ENCODE measurements at places on chromosomes 4 and X.

- DNase-seq, result no peak
Measured at GRCh38 chrX:2677764-2678163, 13.3 kb upstream of the CD99 start.

DNA sequence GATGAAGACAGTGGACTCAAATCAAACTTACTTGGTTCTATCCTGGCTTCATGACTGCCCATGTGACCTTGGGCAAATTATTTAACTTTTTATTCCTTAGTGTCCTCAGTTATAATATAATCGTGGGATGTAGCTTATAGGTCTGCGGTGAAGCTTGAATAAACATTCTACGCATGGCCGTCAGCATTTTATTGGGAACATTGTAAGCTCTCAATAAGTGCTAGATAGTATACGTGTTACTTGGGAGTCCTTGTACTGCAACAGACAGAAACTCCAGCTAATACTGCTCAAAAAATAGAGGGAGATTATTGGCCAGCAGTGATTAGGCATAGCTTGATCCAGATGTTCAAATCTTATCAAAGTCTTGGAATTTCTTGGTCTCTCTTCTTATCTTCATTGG, 104.8 kb downstream of the SYTL5 start:
- DNase-seq, result no peak

DNA sequence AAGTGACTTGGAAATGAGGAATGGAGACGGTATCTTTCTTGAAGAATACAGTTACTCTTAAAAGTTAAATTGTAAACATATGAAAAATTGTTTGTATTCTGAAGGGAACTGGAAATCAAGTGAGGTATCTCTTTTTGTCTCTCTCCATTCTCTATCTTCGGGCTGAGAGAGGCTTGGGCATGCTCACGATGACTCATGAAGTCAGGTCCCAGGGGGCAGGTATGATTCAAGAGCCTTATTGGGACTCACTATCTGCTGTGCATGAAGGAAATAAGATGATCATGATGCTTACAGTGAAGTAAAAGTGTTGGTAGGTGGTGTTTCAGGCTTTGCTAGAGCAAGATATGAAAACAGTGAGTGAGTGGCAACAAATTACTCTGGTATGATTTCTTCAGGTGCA, 200.4 kb upstream of the PITX2 start:
- DNase-seq, result no peak

GRCh38 chr4:94135701-94136100, 72.0 kb upstream of the SMARCAD1 start:
- DNase-seq, result no peak

GRCh38 chrX:20973038-20973437, 401.2 kb upstream of the CNKSR2 start:
- no peak for DNase-seq

- DNase-seq, result no peak
Measured at GRCh38 chr4:2071912-2072867, 13.1 kb downstream of the NAT8L start.

GRCh38 chr4:60989141-60989540, 211.0 kb upstream of the ADGRL3 start:
- no peak for DNase-seq

- no peak for DNase-seq
Measured at GRCh38 chr4:159240046-159240445, 137.2 kb downstream of the RAPGEF2 start.

- no peak for DNase-seq
Measured at GRCh38 chr4:168917138-168917779, 92.8 kb downstream of the CBR4 start.

DNA sequence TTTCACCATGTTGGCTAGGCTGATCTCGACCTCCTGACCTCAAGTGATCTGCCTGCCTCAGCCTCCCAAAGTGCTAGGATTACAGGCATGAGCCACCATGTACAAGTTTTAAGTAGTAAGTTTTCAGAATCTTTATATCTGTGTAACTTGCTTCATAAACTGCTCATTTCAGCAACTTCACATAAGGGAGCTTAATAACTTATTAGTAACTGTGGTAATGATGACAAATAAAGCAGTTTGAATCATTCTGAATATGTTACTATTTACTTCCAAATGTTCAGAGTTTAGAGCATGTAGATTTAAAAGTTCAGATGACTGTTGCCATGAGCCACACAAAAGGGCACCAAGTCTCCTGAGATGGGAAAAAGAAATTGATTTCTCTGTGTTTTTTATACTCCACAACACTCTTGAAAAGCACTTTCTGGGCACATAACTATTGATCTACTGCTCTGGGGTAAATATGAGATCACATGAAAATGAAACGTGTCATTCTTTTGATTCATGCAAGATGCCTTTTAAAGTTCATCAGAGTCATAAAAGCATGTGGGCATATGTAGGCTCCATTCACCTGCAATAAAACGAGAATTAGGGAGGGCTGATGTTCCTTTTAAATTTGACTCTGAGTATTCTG, 14.1 kb upstream of the CA5B start:
- DNase-seq, result no peak

DNA sequence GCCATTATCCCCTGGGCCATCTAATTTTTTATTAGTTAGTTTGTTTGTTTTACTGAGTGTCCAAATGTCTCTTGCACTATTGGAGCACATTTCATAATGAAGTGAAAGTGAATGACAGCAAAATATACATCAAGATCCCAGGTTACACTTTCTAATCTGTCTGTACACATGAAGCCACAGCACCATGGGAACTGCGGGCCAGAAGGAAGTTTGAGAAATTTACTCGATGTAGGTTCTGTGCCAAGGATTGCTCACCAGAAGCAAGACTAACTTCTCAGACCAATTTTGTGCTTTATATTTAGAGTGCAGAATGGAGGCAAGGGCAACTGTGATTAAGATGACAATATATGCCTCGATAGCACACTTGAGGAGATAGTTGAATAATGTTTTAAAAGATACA, 258.0 kb downstream of the COL25A1 start:
- no peak for DNase-seq

- no peak for DNase-seq
Measured at GRCh38 chrX:20595928-20596575, 329.3 kb upstream of the RPS6KA3 start.

DNA sequence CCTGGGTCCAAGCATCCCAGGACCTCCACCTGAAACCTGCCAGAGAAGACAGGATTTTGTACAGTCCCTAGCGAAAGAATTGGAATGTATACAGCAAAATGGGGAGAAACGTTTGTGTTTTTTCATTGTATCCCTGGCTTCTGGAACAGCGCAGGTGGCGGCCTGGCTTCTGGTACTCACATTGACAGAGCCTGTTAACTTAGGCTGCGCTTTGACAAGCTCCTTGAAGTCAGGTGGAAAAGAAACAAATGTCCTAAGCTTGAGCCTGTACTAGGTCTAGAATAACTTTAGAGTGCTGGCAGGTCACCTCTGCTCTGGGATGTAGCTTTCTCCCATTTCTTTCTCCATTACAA, 343.7 kb upstream of the KLF3 start:
- no peak for DNase-seq

- no peak for DNase-seq
Measured at GRCh38 chr4:15515106-15515505, 45.4 kb downstream of the CC2D2A start.

- no peak for DNase-seq
Measured at GRCh38 chr4:5366421-5366820, 315.1 kb downstream of the STK32B start.

GRCh38 chr4:55122235-55122634, 3.2 kb downstream of the KDR start:
- DNase-seq, result no peak

DNA sequence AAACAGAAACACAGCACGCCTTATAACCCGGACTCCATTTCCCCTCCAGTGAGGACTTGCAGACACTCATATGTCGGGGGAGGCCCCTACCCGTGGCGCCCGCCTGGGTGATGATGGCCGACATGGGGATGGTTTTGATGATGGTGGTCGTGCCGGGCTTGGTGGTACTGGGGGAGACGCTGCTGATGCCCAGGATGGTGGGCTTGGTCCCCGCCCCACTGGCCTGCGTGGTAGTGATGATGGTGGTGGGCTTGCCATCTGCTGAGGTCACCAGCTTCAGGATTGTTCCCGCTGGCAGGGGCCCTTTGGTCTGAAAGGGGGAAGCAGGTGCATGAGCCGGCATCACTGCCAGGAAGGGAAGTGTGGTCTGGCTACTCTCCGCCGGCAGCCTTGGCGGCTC, 12.8 kb upstream of the RENBP start:
- no peak for DNase-seq

GRCh38 chr4:2408401-2408958, 10.0 kb downstream of the ZFYVE28 start:
- no peak for DNase-seq

GRCh38 chr4:154973244-154974035, 192.4 kb downstream of the RBM46 start:
- DNase-seq, result no peak

GRCh38 chrX:599837-600715, 30.5 kb upstream of the SHOX start:
- no peak for DNase-seq

DNA sequence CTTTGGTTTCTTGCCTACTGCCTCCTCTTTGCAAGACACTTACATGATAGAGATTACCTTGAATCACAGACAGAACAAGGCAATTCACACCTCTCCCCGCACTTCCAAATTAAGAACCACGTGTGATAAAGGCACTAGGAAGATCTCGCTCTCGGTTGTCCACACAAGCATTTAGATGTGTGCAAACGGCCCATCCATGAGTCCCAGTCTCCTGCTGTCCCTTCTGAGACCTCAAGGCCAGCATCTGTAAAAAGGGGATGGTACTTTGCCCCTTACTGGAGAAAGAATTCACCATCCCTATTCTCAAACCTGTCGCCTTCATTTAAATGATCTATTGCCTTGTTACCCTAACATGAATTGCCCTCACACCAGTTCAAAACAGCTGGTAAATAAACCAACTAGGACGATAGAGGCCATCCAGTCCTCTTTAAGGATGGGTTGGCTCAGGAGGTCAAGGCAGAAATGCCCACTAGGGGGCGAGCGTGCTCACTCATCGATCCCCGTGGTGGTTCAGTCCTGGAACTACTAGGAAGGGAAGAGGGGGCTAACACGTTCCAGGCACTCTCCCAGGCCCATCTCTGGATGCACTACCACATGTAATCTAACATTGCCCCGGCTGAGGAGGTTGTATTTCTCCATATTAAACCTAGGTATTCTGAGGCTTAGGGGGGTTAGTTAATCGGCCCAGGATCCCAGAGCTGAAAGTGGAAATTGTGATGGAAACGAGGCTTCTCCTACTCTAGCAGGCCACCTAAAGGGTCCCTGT, 95.8 kb downstream of the DHX15 start:
- no peak for DNase-seq

DNA sequence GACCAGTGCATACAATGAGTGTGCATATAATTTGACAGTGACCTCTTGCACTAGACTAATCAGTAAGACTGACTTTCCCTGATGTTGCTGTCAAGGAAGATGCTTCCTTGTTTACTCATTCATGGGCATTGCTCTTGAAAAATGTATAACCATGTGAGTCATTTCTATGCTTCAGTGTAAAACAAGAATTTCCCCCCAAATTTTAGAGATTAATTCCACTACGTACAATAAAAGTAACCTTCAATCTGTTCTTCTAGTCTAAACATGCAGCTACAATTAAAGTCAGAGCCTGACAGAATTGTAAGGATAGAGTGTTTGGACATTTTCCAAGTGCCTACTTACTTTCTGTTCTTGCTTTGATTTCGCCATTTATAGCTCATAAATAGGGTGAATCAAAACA, 935.7 kb downstream of the RAPGEF2 start:
- no peak for DNase-seq

DNA sequence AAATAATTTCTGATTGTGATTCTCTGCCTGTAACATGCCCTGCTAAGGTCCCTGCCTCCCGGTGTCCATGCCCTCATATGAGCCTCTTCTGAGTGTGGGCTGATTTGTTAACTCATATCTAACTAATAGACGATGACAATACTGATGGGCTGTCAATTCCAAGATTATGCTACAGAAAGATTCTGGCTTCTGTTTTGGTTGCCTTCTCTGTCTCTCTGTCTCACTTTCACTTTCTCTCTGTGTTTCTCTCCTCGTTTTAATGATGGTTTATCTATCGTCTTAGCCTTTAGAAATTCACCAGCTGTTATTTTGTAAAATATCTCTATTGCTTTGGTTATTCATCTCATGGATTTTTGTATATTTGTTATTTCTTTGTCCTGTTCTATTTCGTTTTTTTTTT, 312.5 kb upstream of the ANXA10 start:
- no peak for DNase-seq

DNA sequence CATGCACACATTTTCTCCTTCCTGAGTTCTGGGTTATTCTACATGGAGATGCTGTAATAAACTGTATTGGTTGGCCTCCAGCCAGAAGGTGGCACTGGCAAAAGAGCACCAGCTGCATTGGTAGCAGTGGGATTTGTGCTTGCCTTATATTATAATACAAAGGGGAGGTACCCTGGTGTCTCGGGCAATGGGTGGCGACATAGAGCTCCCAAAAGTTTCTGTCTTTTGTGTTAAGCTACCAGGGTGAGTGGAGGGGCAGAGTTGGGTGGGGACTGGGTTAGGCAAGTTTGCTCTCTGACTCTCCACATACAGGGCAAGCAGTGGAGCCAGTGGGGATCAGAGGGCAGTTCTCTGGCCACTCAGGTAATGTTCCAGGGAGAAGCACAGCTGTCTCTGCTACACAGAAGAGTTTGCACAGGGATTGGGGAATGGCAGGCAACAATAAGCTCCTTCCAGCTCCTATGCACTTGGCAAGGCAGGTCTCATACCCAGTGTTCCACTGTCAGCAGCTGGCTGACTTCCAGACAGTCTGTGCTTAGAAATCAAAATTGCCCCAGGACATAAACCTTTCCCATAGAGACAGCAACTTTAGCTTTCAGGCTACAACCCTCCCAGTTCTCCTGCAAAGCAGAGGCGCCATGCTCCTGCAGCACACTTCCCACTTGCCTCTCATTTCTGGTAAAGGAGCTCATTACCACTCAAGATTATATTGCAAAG, 463.9 kb upstream of the PCDH7 start:
- no peak for DNase-seq

- no peak for DNase-seq
Measured at GRCh38 chr4:159077702-159078495, 25.0 kb upstream of the RAPGEF2 start.

- DNase-seq, result no peak
Measured at GRCh38 chr4:83331956-83332355, 2.7 kb downstream of the HPSE start.

DNA sequence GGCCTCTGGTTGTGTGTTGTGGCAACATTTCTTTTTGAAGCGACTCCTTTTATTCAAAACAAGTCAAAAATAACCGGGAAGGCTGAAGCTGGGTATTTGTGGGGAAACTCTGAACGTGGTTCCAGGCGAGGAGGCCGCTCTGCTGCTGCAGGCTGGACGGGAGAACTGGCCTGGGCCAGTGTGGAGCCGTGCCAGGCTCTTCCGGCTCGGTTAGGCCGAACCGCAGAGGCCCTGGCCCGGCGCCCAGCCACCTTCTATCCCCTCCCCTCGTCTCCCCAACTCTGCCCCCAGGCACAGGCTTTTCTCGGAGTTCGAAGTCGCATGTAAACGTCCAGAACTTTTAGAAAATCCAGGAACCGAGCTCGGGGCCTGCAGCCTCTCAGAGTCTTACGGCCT, 2.4 kb upstream of the BCOR start:
- no peak for DNase-seq

GRCh38 chr4:16824278-16824806, 74.1 kb downstream of the LDB2 start:
- DNase-seq, result no peak
